CD4-positive, alpha-beta T cell treated with Interleukin-10 for 1 hour (primary cell): ENCODE measurements at places on chromosomes 3 and 15.

GRCh38 chr3:55746808-55747413, 259.8 kb upstream of the WNT5A start:
- DNase-seq = no peak

DNA sequence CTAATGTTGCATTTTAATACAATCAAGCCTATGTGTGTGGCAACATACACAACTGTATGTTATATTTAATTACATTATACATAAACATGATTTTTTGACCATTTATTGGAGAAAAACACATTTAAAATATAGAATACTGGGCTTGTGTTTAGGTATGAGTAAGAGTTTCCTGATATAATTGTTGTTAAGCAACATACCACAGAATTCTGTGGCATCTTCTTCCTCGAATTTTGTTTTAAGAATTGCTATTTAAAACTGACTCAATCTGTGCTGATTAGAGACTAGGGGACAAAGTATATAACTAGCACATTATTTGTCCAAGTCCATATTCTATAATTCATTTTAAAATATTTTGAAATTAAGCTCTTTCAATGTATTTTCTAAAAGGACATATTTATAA, 376.8 kb upstream of the THBS1 start:
- no peak for DNase-seq

DNA sequence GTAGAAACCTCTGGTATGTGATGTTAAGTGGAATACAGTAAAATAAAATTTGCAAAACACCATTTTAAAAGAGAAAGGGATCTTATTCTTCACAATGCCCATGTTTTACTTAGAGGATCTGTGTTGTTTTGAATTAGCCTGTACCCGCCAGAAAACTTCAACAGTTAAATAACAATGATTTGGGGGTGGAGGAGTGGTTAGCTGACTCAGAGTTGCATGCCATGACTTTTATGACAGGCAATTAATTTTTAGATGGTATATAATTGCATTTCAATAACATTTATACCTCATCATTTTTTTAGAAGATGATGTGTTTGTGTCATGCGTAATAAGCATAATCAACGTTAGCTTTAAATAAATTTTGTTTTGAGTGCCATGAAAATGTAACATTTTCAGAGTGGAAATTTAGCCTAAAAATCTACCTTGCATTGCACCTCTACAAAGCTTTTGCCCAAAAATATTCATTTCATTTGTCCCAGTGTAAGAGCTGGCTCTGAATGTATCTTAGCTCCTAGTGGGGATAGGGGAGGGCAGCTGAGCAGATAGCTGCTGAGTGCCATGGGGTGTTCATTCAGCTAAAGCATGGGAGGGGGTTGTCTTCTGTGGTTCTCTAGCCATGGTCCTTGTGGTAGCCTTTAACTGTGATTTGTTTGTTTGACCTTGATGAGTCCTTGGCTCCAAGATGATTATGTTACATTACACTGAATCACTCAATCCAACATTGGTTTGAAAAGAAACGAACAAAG, 379.8 kb downstream of the LPP start:
- no peak for DNase-seq

GRCh38 chr3:150069633-150070032, 98.9 kb upstream of the PFN2 start:
- DNase-seq = no peak

- DNase-seq = no peak
Measured at GRCh38 chr15:31317421-31318327, 9.0 kb upstream of the KLF13 start.
